ENCODE measurements at places on chromosomes 1 and 21.

DNA sequence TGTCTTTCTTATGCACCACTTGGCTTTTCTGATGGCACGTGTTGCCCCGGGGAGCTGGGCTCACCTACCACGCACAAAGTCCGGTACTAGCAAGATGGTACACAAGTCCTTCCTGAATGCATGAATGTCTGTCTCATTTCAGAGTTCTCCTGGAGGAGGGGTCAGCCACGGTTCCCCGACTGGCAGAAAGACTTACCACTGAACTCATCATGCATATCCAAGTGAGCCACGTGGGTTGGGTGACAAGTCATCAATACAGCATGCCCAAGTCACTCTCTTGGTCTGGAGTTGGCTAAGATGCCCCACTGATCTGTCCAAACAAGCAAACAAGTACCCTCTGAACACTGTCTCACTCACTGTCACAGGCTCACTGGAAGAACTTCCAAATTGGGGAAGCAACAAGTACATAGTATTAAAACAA lies 28.6 kb upstream of the MX1 start:
- no peak for DNase-seq

DNA sequence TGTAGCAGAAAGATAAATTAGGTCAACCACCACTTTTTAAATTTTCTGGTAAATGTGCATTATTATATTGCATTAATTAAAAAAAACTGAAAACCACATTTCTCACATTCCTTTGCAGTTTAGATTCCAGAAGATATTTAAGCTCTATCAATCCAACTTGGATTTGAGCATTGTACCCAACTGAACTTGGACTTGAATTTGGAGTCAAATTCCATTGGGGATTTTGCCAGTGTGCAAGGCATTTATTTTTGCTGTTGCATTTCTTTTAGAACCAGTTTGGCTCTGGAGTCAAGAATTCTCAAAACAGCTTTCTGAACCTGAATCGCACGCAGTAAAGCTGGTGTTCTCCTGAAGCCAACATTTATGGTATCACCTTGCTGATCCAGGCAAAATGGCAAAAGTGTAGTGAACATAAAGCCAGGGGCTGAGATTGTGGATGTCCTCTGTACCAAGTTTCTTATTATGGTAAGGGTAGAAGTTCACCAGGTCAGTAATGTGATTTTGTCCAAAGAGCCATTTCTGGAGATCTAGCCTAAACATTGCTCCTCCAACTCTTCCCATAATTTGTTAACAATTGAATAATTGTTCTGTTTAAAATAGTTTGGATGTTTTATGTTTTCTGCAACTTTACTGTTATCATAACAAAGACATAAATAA lies 890.9 kb downstream of the LRRIQ3 start:
- DNase-seq = no peak

DNA sequence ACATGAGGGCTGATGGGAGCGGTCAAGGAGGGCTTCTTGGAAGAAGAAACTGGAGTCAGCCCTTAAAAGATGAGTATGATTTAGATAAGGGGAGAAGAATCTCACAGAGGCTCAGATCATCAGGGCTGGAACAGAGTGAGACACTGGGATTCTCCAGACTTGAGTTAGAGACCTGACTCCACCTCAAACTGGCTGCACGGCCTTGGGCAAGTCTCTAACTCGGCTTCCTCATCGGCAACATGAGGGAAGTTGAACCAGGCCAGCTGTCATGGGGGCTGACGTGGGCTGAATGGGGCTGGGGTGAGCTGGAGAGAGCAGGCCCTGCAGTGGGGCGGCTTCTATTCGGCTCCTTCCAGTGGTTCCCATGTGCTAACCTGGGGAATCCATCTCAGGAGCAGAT lies 2.5 kb downstream of the C1QC start:
- no peak for DNase-seq

DNA sequence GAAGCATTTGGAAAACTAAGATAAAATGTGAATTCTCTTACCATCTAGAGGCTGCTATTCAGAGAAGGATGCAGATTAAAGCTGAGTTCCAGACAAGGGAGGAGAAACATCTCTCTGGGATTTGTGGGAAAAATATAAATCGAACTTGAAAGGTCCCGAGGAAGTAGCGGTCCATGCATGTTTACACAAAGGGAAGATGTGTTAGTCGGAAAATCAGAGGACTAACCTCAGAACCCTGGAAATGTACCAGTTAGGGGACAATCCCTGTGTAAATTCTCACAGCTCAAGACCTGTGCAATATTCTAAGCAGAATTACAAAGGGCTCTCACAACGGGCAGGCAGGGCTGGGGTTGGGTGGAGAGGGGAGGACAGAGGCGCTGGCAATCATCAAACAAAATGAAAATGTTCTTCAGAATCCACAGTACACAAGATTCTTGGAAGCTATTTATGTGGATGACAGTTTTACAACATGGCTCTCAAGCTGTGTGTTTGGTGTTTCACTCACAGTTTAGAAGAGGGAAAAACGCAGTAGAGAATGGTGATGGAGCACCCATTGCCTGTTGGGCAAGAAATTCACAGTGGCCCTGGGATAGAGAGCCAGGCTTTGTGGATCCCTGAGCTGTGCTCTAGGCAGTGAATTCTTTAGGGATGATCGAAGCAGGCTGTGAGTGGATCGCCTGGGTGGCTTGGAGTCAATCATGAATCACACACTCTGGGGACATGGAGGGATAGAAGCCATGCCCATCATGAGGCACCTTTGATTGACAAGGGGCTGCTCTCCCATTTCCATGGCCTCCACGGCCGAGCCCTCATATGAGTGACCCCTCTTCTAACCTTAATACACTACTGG lies 47.6 kb downstream of the KCNJ6 start:
- DNase-seq = no peak

DNA sequence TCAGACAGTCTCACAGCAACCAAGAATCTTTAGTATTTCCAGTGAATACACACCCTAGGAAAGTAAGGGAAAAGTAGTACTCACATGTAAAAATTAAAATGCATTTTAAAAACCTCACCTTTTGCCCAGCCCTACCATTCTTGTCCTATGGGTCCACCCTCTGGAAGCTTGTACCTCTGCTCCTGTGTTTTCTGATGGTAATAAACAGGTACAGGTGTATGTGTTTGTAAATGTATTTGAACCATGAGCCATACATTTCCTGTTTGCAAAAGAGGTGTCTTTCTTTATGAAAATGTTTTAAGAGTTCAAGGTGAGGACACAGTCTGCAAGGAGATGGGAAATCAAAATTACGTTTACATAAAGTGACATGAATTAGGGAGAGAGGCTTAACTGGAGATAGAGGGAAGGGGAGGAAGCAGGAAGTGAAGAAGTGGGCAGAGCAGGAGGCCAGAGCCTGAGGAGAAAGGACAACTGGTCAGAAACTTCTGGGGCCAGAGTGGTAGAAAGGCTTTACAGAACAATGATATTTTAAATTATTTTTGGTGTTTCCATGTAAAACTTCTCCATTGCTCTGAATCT lies 52.0 kb upstream of the IVNS1ABP start:
- DNase-seq = no peak

GRCh38 chr21:15028186-15028585 lies 36.6 kb downstream of the NRIP1 start:
- no peak for DNase-seq

DNA sequence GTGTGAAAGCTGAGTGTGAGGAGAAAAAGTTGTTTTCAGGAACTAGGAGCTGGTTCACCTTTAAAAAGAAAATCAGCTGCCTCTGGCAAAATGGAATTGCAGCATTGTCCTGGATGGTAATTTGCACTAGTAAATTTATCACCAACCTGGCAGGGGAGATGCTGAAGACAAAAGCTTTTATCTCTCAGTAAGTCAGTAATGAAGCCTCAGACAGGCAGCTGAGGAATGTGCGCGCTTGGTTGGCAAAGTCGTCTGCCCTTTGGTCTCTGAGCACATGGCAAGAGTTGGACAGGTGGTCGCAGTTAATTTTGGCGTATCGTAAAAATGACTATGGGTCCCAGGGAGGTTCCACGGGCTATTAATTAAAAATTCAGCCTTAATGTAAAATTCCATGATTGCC lies 131.9 kb downstream of the BACH1 start:
- no peak for DNase-seq

GRCh38 chr1:42941640-42942330 lies 16.9 kb downstream of the SLC2A1 start:
- DNase-seq = no peak

DNA sequence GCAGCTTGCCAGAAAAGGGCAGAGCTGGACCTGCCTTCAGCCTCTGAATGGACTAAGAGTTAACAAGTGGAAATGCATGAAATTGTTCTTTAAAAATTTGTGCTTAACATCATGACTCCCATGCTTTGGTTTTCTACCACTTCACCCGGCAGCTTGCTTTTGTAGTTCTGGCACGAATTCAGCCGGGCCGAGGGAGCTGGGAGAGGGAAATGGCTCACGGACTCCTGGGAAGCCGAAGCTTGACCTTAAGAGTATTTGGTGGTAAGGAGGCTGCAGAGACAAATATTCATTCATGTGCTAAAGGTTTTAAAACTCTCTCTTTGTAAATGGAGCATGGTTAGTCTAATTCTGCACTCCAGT lies 17.2 kb upstream of the GFI1 start:
- DNase-seq = no peak

DNA sequence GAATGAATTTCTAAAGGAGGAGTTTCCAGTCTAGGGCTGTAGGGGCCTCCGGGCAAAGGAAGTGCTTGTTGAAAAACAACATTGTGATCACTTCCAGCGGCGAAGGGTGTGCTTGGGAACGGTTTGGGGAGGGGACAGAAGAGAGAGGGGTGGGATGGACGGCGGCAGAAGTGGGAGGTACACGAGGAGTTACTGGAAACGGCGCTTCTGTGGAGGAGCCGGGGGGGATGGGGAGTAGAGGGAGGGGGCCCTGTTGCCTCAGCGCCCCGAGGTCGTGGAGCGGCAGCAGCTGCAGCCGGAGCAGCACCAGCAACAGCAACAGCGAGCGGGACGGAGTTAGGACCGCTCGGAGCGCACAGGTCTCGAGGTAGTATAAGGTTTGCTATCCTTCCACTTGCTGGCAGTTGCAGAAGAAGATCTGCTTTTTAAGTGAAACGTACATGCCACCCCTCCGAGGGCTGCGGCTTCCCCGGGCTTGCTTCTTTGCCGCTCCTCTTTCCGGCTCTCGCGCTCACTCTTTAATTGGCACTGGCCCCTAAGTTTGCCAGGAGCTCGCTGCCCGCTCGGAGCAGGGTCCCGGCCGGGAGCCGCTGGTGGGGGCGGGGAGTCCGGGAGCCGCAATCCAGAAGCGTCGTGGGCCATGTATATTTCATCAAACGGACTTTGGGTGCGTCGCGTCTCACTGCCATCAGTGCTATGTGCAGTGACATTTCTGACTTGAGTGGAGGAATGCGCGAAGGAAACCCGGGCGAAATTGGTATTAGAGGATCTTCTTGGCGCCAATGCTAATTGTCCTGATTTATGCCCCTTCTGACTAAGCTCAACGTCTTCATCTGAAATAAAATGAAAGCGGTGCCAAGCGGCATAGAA lies 771 bp upstream of the NTNG1 start:
- DNase-seq = no peak

GRCh38 chr1:109927911-109928321 lies 17.3 kb downstream of the CSF1 start:
- no peak for DNase-seq

GRCh38 chr1:20521960-20522861 lies 14.3 kb upstream of the MUL1 start:
- no peak for DNase-seq

DNA sequence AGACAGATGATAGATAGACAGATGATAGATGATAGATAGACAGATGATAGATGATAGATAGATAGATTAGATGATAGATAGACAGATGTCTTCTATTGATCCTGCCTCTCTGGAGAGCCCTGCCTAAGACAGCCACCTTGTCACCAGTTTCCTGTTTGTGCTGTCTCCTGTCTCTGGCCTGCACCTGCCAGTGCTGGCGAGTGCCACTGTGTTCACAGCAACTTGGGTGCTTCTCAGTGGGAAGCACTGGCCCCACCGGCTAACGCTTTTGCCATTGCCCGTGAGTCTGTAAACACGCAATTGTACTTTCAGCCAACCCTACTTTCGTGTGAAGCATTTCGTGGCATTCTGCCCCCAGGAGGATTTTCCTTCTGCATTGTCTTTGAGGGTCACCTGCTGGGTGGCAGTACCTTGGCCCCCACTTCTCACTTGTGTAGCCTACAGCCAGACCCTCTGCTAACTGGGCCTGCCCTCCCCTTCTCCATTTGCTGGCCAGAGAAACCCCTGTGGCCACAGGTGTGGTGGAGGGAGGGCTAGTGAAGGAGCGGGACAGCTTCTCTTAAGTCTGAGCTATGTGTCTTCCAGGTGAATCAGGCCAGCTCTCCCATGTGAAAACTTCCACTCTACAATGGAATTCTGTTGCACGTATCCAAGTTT lies 23.4 kb upstream of the PDE9A start:
- DNase-seq = no peak

- DNase-seq = no peak
Observed at GRCh38 chr21:27505516-27505915, 538.6 kb upstream of the ADAMTS5 start.

DNA sequence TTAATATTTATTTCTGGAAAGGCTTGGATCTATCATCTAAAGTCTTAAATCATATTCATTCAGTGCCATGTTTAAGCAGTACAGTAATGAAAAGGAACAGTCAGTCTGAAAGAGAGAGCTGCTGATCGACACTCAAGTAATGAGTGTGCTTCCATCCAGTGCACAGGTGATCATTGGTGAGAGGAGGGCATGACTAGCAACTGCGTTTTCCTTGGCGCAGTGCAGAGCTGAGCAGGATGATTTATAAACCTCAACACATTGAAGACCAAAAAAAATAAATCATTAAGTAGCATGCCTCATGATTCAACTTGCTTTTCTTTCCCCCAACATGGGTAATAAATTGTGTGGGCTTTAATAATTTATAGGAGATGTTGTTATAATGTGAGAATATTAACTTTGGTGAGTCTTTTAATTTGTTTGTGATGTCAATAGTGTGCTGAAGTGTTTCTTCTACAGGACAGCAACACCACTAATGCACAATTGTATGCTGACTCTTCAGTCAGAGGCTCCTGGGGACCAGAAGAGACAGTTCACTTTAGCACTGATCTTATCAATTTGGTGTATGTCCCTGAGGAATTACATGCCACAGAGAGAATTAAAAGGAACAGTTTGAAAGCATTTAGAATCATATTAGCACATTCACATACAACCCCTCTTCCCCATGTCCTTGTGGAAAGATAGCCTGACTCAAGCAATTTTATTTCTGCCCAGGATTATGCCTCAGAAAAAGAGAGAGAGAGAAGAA lies 199.7 kb upstream of the ADGRL2 start:
- no peak for DNase-seq

DNA sequence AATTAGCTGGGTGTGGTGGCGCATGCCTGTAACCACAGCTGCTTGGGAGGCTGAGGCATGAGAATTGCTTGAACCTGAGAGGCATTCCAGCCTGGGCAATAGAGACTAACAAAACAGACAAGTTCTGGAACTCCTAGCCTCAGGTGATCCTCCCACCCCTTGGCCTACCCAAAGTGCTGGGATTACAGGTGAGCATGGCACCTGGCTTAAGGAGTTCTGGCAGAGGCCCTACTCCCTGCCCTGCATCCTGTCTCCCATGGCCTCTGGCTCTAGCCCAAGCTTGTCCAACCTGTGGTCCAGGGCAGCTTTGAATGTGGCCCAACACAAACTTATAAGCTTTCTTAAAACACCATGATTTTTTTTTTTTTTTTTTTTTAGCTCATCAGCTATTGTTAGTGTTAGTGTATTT lies 20.4 kb downstream of the TOMM20 start:
- DNase-seq = no peak

Data from cortex of kidney (tissue), 1 donor.